ENCODE measurements at places on chromosomes 6 and 20.

- DNase-seq, result no peak
Observed at GRCh38 chr6:53263917-53264316, 84.8 kb downstream of the ELOVL5 start.

GRCh38 chr20:47557791-47558190, 56.1 kb downstream of the NCOA3 start:
- DNase-seq, result no peak

DNA sequence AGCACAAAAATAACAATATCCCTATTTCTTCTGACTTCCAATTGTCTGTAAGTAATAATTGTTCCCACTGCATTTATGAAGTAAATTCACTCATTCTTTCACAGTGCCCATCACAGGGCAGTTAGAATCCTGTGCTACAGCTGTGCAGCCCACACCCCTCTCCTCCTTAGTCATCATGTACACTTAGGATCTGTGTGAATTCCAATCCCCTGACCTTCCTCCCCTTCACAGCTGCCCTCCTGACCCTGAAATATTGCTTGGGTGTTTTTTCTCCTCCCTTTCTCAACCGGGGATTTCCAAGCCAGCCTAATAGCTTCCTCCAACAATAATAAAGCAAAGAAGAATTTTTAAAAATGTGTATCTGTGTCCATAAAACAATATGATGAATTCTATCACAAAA, 91.5 kb upstream of the BEND6 start:
- peak; percentile 80 for DNase-seq

- no peak for DNase-seq
Observed at GRCh38 chr6:44039839-44040350, 87.4 kb downstream of the MRPL14 start.

DNA sequence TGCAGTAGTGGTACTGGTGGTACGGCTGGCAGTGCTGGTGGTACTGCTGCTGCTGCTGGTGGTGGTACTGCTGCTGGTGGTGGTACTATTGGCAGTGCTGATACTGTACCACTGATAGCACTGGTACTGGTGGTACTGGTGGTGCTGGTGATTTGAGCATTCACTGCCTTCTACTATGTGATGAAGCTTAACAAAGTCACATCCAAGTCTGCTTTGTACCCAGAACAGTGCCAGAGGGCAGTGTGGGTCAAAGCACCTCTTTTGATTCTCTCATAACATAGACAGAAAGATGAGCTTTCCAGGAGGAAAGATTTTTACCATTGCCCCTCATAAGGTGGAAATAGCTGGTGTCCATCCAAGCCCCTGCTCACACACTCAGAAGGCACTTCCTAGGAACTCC, 48.7 kb downstream of the ANKRD6 start:
- no peak for DNase-seq

DNA sequence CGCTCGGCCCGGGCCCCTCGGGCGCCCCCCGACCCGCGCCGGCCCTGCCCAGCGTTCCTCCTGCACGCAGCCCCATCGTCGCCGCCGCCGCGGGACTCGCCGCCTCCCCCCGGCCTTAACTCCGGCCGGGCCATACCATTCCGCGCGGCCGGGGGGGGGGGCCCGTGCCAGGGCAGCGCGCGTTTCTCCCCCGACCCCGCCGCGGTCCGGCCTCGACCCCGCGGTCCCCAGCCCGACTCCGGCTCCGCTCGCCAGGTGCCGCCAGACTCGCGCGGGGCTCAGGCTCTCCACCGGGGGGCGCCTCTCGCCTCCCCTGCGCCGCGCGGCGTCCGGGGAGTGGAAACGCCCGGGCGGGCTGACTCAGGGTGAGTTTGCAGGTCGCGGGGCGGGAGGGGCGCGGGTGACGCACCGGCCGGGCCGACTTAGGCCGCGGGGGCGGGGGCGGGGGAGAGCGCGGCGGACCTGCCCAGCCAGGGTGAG, at the start of gene SRXN1:
SRXN1 (minus strand) TSS at position 91 of the 480 bp plus-strand sequence; CDS start at position 76, 15 bp downstream.
- DNase-seq, result peak; percentile 91

DNA sequence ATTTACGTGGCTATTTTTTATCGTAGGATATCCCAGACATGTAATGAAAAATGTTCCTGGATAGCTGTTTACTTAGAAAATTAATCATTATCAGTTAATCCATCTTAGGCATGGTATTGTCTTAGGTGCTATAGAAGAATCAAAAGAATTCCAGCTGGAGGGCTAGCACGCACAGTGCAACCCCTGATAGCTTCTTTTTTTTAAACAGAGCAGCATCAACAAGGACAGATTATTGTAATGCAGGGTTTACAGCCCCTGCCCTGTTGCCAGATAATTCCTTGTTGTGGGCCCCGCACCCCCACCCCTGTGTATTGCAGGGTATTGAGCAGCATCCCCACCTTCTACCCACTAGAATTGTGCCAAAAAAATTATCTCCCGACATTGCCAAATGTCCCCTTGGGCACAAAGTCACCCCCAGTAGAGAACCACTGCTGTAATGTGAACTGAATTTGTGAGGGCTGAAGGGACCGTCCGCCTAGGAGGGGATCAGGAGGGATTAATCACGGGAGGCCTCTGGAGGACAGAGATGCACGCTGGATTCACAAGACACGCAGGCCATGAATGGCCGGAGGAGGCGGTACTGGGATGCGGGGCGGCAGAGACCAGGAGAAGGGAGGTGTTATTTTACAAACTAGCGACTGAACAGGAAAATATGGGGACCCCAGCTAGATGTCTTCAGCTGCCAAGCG, 174.6 kb downstream of the ZDHHC14 start:
- no peak for DNase-seq

GRCh38 chr6:122068291-122068769, 331.1 kb upstream of the HSF2 start:
- DNase-seq, result no peak

DNA sequence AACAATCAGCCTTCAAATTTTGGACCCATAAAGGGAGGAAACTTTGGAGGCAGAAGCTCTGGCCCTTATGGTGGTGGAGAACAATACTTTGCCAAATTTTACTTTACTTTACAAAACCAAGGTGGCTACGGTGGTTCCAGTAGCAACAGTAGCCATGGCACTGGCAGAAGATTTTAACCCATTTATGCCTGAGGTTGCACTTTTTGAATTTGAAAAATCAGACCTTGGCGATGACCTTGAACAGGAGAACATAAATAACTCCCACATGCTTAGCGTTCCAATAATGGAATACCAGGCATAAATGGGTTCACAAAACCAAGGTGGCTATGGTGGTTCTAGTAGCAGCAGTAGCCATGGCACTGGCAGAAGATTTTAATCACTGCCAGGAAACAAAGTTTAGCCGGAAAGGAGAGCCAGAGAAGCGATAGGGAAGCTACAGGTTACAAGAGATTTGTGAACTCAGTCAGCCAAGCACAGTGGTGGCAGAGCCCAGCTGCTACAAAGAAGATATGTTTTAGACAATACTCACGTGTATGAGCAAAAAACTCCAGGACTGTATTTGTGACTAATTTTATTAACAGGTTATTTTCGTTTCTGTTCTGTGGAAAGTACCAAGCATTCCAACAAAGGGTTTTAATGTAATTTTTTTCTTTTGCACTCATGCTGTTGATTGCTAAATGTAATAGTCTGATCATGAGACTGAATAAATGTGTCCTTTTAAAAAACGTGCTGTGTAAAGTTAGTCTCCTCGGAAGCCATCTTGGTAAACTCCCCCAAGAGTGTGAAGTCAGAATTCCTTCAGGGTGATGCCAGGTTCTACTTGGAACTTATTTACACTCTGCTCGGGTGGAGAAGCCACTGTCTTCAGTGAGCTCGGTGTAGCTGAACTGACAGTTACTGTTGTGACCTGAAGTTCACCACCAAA, 6.7 kb downstream of the SFT2D1 start:
- DNase-seq, result no peak

GRCh38 chr6:12473494-12473893, 183.3 kb downstream of the EDN1 start:
- DNase-seq, result no peak

DNA sequence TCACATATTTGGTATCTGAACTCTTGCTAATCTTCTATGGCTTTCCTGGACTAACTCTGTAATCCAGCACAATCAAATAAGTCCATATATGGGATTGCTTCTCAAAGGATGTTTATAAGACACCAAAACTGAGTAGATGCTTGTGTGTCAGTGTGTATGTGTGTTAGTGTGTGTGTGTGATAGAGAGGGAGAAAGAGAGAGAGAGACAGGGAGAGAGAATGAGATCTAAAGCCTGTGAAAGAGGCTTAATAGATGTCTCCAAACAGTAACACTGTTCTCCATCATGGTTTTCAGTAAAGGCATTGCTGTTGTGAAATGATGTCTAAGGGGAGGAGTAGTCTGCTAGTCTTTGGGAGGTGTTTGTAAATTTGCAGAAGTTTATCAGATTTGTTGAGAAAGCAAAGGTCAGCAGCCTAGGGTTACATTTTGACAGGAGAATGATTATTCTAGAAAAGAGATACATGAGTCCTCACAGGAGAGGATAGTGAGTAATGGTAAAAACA, 73.9 kb upstream of the MLIP start:
- no peak for DNase-seq

GRCh38 chr6:6591778-6592465, 3.4 kb downstream of the LY86 start:
- no peak for DNase-seq

DNA sequence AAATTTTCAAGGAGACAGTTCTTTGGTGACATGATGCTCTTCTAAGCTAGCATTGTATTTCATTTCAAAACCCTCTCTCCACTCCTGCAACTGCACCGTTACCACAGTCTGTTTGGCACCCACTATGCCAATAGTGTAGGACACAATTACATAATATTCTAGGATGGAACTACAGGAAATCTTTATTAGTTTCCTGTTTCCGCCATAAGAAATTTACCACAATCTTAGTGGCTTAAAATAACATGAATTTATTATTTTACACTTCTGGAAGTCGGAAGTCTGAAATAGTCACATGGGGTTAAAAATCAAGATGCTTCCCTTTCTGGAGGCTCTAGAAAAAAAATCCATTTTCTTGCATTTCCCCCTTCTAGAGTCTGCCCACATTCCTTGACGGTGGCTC, 733.1 kb downstream of the HDGFL1 start:
- no peak for DNase-seq

GRCh38 chr6:130143709-130144108, 79.0 kb downstream of the SAMD3 start:
- DNase-seq, result no peak

Data from ACHN (cell line).